ENCODE measurements at places on chromosomes 4 and X.

DNA sequence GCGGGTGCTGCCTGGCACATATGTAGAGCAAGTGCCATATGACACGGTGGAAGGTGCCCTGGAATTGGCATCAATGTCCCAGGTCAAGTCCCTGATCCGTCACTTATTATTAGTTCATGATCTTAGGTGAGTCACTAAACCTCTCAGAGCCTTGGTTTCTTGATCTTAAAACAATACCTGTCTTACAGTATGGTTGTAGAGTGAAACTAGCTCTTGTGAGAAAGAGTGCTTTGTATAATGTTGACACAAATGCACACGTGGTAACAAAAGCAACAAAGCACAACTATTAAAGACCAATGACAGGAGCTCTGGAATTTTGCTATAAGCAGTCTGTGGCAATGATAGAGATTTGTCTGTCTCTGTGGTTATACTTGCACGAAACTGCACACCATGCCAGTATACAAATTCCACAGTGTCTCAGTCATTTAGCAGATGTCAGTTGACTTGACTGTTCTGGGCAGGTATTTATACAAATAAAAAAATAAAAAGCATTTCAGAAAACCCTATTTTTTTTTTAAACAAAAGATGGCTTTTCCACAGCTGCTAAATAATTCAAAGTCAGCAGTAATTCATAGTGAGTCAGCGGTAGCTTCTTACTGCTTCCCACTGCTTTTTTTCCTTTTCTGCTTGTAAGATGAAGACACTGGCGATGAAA is 19.7 kb upstream of the ACSL1 start:
- no peak for DNase-seq

GRCh38 chr4:154908168-154908567 is 127.1 kb downstream of the RBM46 start:
- peak; percentile 19 for DNase-seq

DNA sequence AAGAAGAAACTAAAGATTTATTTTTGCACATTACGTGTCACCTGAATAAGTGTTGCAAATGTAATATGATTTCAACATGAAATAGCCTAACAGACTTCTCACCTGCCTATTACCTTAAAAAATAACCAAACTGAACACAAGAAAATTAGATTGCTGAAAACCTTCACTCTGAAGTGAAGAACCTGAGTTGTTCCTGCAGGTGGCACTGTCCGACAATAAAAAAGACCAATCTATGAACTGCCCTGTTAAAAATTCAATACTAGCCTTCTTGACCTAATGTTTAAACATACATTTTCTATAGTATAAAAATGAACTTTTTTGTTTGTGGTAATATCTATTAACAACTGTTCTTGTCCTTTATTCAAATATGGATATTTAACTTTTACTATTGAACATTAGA is 69.2 kb upstream of the PNPLA4 start:
- peak; percentile 0 for DNase-seq

DNA sequence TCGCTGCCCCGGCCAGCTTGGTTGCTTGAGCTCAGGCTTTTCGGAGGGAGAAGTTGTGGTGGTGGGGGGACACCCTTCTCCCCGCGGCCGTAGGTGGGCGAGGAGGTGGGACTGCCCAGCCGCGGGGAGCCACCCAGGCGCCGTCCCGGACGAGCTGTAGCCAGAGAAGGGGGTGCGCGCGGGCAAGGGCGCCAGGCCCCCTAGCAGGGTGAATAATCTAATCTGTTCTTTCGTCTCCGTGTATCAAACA is 3.1 kb downstream of the MID1IP1 start:
- no peak for DNase-seq

DNA sequence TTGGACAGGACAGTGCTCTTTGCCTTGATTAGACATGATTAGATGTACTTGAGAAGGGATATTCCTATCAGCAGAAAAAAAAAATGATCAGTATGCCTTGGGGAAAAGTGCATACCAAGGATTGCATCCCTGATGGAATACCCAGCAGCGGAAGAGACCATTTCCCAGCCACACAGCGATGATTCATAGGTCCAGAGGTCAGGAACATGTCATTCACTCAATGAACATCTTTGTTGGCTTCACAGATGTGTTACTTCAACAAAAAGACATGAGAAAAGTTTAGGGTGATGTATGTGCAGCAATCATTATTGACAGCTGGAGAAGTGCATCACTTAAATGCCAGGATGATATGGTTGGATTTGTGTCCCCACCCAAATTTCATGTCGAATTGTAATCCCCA is 293.5 kb downstream of the ZNF674 start:
- DNase-seq, result no peak

DNA sequence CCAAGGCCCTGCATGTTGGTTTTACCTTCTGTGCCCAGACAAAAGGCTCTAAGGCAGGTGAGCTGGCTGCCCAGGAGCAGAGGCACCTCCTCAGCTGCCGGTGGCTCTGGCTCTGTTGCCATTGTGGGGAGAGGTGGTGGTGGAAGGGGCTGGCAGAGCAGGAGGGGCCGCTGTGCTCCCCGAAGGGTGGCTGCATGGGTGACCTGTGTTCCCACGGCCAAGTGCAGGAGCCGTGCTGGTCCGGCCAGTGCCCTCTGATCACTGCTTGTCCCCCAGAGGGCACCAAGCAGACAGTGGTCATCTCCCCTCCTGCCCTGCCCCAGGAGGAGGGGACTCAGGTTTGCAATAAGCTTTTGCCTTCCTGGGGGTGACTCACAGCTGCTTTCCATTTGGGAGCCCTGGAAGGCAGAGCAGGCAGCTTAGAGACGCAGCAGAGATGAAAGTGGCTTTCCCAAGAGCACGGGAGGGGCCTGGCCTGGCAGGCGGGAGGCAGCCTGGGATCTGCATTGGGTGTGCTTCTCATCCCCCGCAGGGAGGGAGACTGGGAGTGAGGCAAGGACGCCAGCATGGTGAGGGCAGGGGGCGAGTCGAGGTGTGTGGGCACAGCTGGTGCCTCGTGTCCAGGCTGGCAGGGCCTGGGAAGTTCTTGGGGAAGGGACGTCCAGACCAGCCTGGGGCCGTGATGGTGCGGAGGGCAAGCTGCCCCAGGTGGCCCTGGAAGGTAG is 28.7 kb downstream of the DOK7 start:
- no peak for DNase-seq

- DNase-seq, result no peak
Measured at GRCh38 chr4:6338175-6338950, 68.7 kb downstream of the WFS1 start.

DNA sequence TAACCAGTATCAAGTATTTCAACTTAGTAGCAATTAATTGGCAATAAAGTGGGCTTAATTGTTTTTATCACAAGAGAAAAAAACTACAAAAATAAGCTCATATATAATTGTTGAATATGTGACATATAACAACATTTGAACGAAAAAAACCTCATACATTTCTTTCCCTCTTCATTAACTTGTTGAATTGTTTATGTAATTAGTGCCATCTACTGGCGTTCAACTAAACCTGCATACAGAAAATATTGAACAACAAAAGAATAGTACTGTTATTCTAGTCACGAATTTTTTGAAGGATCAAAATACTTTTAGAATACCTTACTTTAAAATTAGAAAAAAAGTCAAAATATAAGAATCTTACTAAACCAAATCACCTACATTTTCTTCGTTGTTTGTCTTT is 586.5 kb upstream of the FTHL17 start:
- peak; percentile 8 for DNase-seq

DNA sequence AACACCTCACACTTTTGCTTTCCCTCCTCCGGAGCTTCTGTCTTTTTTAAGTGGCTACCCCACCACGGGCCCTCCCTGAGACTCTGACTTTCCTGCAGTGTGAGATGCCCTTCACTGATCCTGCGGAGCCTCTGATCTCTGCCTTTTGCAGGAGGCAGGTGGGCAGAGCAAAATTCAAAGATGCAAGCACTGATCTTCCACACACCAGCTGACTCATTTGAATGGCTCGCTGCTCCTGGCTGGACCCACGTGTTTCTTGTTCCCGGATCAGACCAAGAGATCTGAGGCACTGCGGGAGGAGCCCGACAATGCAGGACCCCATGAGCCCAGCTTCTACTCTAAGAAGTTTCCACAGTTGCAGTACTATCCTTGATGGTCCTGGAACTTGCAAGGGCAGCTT is 1607.9 kb upstream of the TENM3 start:
- no peak for DNase-seq

DNA sequence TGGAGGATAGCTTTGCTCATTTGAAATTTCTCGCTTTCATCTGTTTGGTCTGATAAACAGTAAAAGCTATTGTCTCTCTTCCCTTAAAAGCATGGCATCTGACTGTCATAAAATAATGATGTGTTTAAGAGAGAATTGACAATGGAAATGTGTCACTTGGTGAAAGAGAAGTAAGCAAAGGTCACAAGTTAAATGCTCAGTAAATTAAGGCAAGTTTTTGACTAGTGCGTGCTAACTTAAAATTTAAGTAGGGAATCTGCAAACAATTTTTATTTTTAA is 161.6 kb upstream of the ANKRD50 start:
- no peak for DNase-seq

GRCh38 chrX:41722214-41722613 is 1.8 kb upstream of the GPR82 start:
- no peak for DNase-seq

DNA sequence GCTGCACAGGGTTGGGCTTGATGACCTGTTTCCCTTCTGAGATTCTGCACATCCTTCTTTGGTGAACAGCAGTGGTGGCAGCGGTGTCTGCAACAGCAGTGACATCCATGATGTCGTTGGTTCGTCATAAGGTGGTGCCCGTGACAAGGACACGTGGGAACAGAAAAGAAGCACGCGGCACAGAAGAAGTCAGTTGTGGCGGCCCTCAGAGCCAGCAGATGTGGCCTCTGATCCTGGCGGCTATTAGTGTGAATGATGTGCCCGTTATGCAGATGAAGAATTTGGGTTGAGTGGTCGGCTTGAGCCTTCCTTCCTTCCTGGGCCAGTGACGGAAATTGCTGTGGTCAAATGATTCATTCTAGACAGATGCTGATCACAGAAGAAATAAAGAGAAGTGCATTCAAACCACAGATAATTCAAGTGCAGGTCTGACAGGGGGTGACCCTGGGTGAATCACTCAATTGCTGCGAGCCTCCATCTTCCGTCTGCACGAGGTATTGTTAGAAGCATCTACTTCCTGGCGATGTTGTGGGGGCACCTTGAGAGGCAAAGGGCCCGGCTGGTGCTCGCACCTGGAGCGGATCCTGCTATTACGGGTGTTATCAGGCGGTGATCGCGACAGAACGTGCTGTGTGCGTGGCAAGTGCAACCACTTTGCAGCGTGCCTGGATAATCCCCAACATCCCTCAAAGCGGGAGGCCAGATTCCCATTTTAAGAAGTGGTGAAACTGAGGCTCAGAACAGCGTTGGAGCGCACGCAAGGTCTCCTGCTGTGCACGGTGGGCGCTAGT is 215.2 kb upstream of the PSAPL1 start:
- DNase-seq, result peak; percentile 100

DNA sequence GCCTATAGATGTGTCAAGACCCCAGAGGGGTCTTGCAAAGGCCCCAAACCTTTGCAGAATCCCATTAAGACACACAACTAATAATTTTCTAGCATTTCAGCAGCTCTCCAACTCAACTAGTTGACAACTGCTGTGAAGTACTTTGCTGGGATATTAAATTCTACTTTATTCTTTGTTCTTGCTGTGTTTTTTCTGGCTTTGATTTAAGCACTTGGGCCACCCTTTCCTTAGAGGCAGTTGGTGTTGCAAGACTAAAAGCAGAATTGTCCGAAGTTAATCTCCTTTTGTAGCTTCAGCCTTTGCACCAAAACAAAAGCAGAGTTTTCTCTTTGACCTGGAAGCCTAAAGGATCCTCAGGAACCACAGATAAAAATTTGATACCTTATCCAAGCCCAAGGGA is 353.1 kb upstream of the CLNK start:
- no peak for DNase-seq

GRCh38 chr4:108492816-108493595 is 127.4 kb upstream of the RPL34 start:
- no peak for DNase-seq

DNA sequence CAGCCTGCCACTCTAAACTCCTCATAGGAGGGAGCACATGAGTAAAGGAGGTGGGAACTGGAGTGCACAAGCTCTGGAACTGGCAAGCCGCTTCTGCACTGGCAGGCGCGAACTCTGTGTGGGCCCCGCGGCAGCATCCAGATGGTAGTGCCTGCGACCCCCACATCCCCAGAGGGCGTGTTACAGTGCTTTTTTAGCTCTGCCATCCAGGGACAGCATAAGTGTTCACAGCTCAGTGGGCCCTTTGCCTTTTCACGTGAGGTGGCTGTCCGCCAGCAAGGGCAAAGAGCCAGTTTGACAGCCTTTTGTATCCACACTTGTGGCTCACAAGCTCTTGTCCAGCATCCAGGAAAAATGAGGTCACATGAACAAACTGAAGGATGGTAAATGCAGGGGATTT is 581.6 kb upstream of the DIAPH2 start:
- DNase-seq, result no peak

DNA sequence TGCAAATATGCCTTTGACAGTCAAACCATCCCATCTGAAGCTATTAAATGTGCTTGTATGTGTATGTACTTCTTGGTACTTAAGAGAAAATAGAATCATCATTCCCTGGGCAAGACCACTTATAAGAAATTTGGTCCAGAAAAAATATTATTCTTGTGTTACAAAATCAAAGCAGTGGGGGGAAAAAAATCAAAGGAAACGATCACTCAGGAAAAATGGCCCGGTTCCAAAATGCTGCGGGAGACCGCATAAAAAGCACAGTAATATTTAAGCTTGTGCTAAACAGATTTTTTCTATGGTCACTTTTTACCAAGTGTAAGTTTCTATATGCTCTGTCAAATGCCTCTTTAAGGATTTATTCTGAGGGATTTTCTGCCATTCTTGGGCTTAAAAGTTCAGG is 36.1 kb downstream of the RAI2 start:
- no peak for DNase-seq

DNA sequence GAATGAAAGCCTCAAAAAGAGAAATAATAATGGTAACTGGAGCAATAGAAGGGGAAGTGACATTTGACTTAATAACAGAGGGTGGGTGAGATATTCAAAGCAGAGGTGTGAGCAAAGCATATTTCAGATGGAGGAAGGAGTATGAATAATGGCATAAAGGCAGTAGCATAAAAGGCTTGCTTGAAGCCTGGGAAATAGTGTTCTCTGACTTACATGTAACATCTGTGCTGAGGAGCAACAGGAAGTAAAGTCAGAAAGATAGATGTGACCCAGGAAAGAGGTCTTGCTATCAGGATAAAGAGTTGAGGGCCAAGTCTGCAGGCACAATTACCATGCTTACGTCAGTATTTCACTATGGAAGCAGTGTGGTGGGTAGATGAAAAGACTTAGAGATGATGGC is 28.4 kb downstream of the ATP10D start:
- DNase-seq, result no peak

DNA sequence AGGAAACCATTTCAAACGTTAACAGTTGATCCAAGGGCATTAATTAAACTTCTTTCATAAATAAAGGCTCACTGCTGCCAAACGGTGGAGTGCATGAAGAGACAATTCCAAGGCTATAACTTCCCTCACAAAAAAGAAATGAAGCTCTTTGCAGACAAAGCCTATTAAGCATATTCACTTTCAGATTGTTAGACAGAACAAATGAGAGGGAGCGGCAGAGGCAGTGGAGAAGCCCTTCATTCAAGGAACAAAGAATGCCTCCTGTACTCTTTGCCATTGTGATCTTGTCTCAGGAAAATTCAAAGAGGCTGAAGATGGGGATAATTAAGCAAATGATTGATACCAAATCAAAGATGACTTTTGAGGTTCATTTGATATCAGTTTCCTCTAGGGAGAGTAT is 370.5 kb upstream of the FAT1 start:
- no peak for DNase-seq

- peak; percentile 12 for DNase-seq
Measured at GRCh38 chr4:147984065-147984777, 252.3 kb downstream of the ARHGAP10 start.

GRCh38 chr4:186414390-186414789 is 141.0 kb downstream of the MTNR1A start:
- DNase-seq, result no peak
